ENCODE measurements at places on chromosomes 11 and 22.

DNA sequence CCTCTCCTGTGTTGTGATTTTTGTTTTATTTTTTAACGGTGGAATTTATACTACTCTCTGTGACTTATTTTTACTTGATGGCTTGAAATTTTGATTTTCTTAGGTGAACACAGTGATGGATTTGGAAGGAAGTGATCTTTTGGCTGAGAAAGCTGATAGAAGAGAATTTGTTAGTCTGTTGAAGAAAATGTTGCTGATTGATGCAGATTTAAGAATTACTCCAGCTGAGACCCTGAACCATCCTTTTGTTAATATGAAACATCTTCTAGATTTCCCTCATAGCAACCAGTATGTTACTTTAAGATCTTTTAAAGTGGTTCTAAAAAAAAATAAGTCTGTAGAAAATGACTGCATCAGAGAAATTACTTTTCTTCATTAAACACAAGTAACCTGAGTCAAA, 82.1 kb downstream of the HIPK3 start:
- no peak for DNase-seq

GRCh38 chr22:17397756-17398547, 28.7 kb downstream of the CECR2 start:
- no peak for DNase-seq

GRCh38 chr22:37716708-37717107, 19.9 kb downstream of the TRIOBP start:
- DNase-seq = no peak

DNA sequence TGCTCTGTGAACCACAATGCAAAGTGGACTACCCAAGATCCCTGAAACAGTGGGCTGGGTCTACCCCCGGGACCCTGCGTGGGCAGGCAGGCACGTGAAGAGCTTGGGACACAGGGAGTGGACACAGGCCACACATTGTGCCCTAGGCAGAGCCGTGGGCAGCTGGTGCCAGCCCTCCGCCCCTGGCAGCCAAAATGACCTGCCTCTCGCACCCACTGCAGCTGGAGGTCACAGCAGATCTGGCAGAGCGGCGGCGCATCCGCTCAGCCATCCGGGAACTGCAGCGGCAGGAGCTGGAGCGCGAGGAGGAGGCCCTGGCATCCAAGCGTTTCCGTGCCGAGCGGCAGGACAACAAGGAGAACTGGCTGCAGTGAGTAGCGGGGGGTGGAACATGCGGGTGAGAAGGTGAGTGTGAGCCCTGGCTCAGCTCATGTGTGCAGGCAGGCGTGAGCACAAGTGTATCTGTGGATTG, 6.7 kb downstream of the SMTN start:
- no peak for DNase-seq

- DNase-seq = peak; percentile 18
These were observed 10.2 kb downstream of the PCNX3 start for GRCh38 chr11:65625628-65626342.

GRCh38 chr11:120917559-120918239, 106.2 kb upstream of the TBCEL start:
- no peak for DNase-seq

GRCh38 chr11:75487365-75487764, 38.4 kb downstream of the GDPD5 start:
- no peak for DNase-seq

GRCh38 chr11:14471127-14471526, 28.5 kb downstream of the COPB1 start:
- no peak for DNase-seq

DNA sequence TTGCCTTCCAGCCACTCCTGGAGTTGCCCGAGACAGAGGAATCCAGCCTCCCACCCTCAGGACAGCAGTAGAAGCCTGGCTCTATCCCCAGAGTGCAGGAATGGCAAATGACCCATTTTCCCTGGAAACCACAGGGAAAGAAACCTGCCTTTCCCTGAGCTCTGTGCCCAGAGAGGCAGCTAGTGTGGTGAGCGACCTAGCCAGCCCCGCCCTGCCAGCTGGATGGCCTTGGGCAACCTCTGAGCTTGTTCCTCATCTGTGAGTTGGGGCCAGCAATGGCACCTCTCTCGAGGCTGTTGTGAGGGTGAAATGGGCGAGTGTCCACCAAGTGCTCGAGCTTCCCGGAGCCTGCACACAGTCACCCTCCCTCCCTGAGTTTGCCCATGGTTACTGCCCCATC, 3.7 kb downstream of the OMP start:
- DNase-seq = no peak

DNA sequence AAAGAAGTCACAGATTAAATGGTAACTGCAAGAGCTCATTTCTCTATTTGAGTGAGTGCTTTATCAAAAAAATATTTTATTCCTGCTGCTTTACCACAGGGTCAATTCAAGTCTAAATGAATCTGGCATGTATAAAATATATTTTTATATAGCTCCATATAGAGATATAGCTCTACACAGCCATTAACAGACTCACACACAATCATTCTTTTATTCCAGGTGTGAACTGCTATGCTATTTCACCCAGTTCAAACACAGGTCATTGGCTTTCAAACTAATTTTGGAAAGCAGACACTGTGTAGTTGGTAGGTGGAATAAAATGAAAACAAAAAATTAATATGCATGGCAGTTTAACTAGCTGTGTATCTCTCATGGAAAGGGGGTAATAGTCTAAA, 63.1 kb downstream of the MAML2 start:
- no peak for DNase-seq

DNA sequence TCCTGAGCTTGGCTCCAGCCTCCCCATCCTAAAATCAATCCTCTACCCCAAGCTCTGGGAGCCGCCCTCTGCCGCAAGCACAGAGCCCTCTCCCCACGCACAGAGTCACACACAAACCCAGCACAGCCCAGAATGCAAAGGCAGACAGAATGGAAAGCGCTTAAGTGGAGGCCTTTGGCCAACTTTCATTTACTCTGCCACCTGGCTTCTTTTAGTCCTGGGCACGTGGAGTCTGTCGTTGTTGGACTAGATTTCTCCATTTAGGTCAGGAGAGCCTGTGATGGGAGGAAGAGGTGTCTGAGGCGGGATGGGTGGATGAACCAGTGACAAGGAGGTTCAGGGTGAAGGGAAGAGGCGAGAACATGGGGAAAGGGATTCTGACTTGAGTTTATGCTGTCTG, 191.7 kb downstream of the DSCAML1 start:
- DNase-seq = no peak

GRCh38 chr11:112050721-112051120, 23.1 kb downstream of the PIH1D2 start:
- DNase-seq = no peak

GRCh38 chr11:21414953-21415352, 745.6 kb downstream of the NELL1 start:
- DNase-seq = no peak

GRCh38 chr11:28110821-28111200, 2.6 kb downstream of the METTL15 start:
- DNase-seq = no peak

DNA sequence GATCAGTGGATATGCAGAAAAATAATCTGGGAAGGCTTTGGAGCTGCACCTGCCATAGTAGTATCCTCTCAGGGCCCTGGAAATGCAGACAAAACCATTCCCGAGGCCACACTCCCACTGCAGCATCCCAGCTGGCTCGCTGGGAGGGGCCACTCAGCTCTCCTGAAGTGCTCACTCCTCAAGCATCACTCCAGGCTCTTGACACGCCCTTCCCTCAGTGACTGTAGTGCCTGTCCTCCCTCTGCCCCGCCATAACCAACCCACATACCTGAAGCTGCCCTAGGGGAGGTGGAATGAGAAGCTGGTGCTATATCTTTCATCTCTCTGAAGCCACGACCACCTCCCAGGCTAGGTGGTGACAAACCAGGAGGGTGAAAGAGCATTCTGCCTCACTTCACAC, 4.8 kb downstream of the DSCAML1 start:
- no peak for DNase-seq

DNA sequence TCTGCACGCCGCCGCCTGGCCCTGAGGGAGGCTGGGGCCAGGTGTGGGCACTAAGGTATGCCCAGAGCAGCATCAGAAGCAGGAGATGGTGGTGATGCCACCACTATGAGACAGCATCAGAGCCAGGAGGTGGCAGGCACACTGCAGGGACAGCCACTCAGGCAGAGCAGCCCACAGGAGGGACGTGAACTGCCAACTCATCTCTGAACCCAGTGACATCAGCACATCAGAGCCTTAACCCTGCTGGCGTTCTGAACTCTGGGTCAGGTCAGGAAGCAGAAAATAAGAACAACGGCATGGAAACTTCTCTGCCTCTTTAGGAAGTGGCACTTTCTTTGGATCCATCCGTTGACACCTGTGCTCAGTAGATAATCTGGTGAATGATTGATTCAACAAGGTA, 14.7 kb upstream of the IFT27 start:
- no peak for DNase-seq

DNA sequence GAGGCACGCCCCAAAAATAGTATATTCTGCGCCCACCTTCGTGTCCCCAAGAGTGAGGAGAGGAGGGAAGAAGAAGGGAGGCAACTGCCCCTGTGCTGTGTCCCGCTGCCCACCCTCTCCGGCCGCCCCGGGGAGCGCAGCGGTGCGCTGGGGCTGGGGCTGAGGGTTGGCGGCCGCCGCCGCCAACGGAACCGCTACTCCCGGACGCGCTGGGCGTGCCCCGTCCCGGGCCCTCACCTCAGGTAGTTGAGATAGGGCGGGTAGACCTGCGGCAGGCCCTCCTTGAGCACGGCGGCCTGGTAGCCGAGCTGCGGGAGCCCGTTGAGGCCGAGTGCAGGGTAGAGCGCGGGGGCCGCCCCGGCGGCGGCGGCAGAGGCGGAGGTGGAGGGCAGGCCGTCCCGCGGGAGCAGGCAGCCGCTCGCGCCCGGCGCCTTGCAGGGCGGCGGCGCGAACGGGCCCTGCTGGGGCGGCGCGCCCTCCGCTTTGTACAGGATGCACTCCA, 2.4 kb downstream of the PGR start:
- no peak for DNase-seq

- DNase-seq = no peak
These were observed 110.9 kb downstream of the GALNT18 start for GRCh38 chr11:11510939-11511338.

GRCh38 chr11:93225662-93226061, 27.9 kb upstream of the SLC36A4 start:
- DNase-seq = no peak

- no peak for DNase-seq
These were observed 234.4 kb upstream of the E2F8 start for GRCh38 chr11:19474954-19475721.

- DNase-seq = no peak
These were observed 450.5 kb upstream of the CCDC90B start for GRCh38 chr11:83736684-83737083.

- DNase-seq = peak; percentile 24
These were observed 540 bp downstream of the PPARA start for GRCh38 chr22:46150655-46151477.

- no peak for DNase-seq
These were observed 55.4 kb upstream of the FADD start for GRCh38 chr11:70147668-70148067.

DNA sequence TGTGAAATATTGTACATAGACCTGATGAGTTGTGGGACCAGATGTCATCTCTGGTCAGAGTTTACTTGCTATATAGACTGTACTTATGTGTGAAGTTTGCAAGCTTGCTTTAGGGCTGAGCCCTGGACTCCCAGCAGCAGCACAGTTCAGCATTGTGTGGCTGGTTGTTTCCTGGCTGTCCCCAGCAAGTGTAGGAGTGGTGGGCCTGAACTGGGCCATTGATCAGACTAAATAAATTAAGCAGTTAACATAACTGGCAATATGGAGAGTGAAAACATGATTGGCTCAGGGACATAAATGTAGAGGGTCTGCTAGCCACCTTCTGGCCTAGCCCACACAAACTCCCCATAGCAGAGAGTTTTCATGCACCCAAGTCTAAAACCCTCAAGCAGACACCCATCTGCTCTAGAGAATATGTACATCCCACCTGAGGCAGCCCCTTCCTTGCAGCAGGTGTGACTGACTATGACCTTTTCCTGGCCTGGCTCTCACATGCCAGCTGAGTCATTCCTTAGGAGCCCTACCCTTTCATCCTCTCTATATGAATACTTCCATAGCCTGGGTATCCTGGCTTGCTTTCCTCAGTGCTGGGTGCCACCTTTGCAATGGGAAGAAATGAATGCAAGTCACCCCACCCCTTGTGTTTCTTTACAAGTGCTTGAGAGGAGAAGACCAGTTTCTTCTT, 12.3 kb downstream of the PIK3IP1 start:
- no peak for DNase-seq

GRCh38 chr11:7552666-7553065, 38.9 kb downstream of the PPFIBP2 start:
- DNase-seq = no peak

- no peak for DNase-seq
These were observed 38.2 kb upstream of the PAMR1 start for GRCh38 chr11:35563484-35564244.

- no peak for DNase-seq
These were observed 9.3 kb downstream of the TNKS1BP1 start for GRCh38 chr11:57315491-57315890.

DNA sequence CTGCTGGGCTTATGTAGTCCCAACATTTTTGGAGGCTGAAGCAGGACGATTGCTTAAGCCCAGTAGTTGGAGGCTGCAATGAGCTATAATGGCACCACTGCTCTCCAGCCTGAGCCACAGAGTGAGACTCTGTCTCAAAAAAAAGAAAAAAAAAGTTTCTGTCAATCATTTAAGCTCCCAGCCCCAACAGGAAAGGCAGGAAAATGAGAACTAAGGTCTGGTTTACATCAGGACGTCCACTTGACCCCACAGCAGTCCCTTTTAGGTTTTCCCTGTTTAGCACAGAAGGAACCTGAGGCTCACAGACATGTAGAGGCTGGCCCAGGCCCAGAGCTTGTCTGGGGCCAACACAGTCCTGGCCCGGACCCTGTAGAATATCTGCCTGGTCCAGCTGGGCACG, 9.2 kb upstream of the TTLL1 start:
- no peak for DNase-seq

GRCh38 chr11:11979488-11980117, 28.8 kb downstream of the DKK3 start:
- no peak for DNase-seq

- no peak for DNase-seq
These were observed 679 bp downstream of the TUG1 start for GRCh38 chr22:30969532-30970355.

- DNase-seq = no peak
These were observed 385.1 kb upstream of the CCDC90B start for GRCh38 chr11:83671289-83671688.

GRCh38 chr11:1195682-1196515, 27.0 kb upstream of the MUC5B start:
- DNase-seq = no peak

DNA sequence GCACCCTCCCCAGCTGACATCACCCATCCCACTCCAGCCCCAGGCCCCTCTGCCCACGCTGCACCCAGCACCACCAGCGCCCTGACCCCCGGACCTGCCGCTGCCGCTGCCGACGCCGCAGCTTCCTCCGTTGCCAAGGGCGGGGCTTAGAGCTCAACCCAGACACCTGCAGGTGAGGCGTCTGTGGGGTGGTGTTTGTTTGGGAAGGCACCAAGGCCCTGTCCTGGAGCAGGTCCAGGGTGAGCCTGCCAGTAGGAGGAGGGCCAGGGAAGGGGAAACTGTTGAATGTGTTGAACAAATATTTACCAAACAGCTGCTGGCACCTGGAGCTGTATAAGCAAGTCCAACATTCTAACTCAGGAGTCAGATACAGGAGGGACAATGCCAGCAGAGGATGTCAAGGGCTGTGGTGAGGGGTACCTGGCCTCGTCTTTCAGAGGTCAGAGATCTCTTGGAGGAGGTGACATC, 3.1 kb downstream of the VEGFB start:
- no peak for DNase-seq

- no peak for DNase-seq
These were observed 993 bp downstream of the RELA start for GRCh38 chr11:65661599-65662246.

- no peak for DNase-seq
These were observed 27.7 kb downstream of the PICALM start for GRCh38 chr11:86040919-86041850.

Measured in activated CD4-positive, CD25-positive, alpha-beta regulatory T cell (primary cell).